Stimulated activated CD8-positive, alpha-beta memory T cell treated with anti-CD3 and anti-CD28 coated beads, Interleukin-4, amount 100 ng/mL, for 48 hours (primary cell): ENCODE measurements at places on chromosomes 1 and 21.
A peak's percentile ranks its signal among the peaks of the same experiment; 100 is the strongest.

- peak; percentile 95 for DNase-seq
Observed at GRCh38 chr1:205750138-205751035, at the start of gene NUCKS1. NUCKS1 (minus strand) TSS chr1:205750182; CDS start chr1:205749973, 209 bp downstream.

DNA sequence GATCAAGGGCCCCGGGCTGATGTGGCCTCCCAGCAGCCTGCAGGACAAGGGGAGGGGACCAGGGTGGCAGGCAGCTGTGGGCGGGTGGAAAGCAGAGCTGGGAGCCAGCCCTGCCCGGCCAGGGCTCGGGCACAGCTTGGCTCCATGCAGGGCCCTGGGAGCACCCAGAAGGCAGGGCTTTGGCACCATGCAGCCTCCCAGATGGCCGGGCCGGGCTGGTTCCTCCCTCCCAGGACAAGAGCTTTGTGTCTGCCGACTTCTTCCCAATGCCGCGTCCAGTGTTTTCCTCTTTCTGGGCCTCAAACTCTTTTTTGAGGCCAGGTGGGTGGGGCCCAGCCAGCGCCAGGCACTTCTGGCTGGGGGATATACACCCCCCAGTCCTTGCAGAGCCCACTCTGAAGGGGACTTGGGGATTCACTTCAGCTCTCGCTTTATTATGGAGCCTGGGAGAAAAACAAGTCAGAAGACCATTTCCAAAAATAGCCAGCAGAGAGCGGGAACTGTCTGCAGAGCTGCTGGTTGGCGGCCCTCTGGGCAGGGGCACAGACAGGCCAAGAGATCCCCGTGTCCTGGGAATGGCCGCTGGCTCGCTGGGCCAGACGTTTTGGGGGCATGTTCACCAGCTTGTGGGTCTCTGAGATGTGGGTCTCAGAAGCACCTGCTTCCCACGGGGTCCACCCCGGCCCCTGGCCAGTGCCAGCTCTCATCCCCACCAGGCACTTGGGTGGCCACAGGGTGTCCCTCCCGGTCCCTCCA lies 103.8 kb upstream of the ARHGEF16 start:
- no peak for DNase-seq

GRCh38 chr1:10140981-10141380 lies 69.4 kb upstream of the KIF1B start:
- DNase-seq: no peak

GRCh38 chr1:22883406-22883805 lies 89.3 kb downstream of the LACTBL1 start:
- no peak for DNase-seq

- DNase-seq: peak; percentile 54
Observed at GRCh38 chr21:44618909-44619308, 7.0 kb downstream of the KRTAP10-8 start.

DNA sequence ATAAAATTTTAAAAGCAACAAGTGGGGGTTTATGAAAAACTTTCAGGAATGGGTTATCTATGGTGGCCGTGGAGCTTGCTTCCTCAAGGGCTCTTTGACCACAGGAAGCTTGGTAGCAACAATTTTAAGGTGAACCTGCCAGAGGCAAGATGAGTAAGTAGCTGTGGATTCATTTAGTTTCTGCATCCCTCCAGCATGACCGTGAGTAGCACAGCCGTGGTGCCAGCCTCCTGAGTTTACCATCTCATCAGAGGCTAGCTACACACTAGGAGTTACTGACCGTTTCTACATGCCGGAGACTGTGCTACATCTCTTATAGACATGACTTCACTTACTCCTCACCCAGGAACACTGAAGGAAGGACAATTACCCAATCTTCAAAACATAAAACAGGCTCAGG lies 30.1 kb upstream of the PLEKHG5 start:
- no peak for DNase-seq

- DNase-seq: peak; percentile 38
Observed at GRCh38 chr1:113784104-113784779, 25.0 kb upstream of the PHTF1 start.

DNA sequence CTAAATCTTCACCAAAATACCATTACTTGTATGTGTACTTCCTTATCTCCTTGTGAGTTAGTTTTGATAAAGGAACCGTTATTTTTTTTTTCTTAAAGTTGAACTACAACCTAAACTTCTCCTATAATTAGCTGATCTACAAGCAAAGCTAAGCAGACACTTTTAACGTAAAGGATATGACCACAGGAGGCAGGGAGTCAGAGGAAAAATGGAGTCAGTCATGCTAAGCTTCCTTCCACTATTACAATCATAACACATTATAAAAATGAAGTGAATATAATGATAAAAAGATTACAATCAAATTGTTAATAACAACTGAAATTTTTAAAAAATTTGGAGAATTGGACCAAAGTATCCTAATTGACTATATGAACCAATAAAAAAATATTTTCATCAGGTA lies 892.6 kb downstream of the KCNT2 start:
- DNase-seq: no peak

DNA sequence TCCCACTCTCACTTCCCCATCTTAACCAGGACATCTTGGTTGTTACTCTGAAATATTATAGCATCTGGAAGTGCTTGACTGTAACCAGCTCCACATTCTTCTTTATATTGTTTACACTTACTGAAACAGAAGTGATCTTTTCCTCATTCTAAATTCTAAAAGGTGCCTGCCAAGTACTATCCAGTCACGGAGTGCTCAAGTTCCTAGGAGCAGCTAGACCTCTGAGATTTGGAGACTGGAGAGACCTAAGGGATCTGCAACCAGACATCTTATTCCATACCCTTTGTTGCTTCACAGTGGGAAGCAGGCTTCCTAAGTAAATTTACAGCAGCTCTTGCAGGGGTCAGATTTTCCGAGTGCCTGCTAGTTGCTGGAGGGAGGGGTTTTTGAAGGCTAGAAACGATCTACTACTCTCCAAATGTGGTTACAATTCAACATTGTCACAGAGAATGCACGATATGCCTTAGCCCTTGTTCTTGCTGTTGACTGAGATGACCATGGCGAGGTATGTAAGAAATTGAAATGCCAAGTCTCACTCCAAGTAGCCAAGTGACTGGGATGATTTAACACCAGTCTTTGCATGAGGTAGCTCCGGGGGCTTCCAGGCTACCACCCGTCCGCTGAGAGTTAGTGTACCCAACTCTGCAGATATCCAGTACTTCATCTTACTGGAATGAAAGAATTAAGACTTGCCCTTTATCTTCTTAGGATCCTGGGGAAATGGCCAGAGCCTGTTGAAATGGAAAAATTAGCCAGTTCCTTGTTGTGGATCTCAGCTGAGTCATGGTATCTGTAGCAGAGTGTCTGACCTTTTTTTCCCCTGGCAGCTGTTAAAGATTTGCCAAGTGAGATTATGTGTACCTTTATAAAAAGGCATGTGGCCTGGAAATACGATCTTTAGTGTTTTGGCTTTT lies 150.8 kb downstream of the MAST2 start:
- DNase-seq: no peak

GRCh38 chr1:107454791-107455190 lies 314.0 kb downstream of the NTNG1 start:
- DNase-seq: no peak

GRCh38 chr21:43988506-43989230 lies 23.4 kb upstream of the TRAPPC10 start:
- DNase-seq: no peak

- no peak for DNase-seq
Observed at GRCh38 chr1:52119301-52120079, 22.4 kb upstream of the ZFYVE9 start.
